Breast epithelium (tissue), 4 donors: ENCODE measurements at places on chromosomes 12 and 14.

- no peak for DNase-seq
- no peak overlapping the region for H3K27ac ChIP-seq
- no peaks in the 10 kb centered on the region for H3K27me3 ChIP-seq
- no peak overlapping the region for H3K4me3 ChIP-seq
Measured at GRCh38 chr12:71469258-71469750, 29.7 kb downstream of the LGR5 start.

GRCh38 chr12:28088566-28089272 lies 101.5 kb upstream of the CCDC91 start:
- no peaks in the 10 kb centered on the region for H3K36me3 ChIP-seq
- H3K27me3 ChIP-seq: no peaks in the 10 kb centered on the region
- DNase-seq: no peak
- no peak overlapping the region for H3K27ac ChIP-seq
- no peaks in the 10 kb centered on the region for H3K4me1 ChIP-seq

DNA sequence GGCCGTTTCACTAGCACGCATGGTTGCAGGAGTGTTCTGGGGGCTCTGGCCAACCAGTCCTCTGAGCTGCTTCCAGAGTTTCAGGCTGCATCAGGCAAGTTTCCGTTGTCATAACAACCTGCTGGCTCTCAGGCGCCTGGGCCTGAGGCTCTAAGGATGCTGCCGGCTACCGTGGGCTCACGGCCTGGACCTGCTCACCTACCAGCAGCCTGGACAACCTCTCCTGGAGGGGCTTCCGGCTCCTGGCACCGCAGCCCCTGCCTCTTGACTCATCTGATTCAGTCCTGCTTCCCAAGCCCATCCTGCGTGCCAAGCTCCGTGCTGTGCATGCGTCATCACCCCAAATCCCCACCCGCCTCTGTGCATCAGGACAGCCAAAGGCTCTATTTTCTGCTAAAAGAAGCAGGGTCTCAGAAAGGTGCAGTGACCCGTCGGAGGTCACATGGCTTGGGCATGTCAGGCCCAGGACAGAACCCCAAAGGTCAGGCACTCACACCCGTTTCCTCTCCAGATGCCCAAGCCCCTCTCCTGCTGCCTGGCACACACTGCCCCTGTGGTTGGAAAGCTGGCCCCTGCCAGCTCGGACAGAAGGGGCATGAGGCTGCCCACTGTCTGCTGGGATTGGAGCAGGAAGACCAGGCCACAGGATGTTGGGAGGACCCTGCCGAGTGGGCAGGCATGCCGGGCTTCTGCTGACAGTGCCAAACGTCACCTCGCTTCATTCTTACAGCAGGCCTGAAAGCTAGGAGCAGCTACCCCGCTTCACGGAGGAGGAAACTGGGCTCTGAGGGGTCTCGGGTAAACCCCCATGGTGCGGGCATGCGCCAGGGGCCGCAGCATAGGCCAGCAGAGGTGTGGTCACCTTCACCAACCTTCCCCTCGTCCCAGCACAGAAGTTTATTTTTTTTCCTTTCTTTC lies 5.7 kb downstream of the BEGAIN start:
- H3K27me3 ChIP-seq: peaks cover 2% of the 10 kb centered on the region
- no peaks in the 10 kb centered on the region for H3K36me3 ChIP-seq
- no peak for DNase-seq
- no peak overlapping the region for H3K27ac ChIP-seq
- no peak overlapping the region for H3K4me3 ChIP-seq

GRCh38 chr14:30751646-30752416 lies 122.5 kb upstream of the COCH start:
- H3K4me1 ChIP-seq: no peaks in the 10 kb centered on the region
- H3K36me3 ChIP-seq: no peaks in the 10 kb centered on the region
- H3K27me3 ChIP-seq: no peaks in the 10 kb centered on the region

GRCh38 chr14:92585981-92586937 lies 72.7 kb downstream of the RIN3 start:
- DNase-seq: no peak
- no peaks in the 10 kb centered on the region for H3K36me3 ChIP-seq
- H3K4me3 ChIP-seq: no peak overlapping the region

DNA sequence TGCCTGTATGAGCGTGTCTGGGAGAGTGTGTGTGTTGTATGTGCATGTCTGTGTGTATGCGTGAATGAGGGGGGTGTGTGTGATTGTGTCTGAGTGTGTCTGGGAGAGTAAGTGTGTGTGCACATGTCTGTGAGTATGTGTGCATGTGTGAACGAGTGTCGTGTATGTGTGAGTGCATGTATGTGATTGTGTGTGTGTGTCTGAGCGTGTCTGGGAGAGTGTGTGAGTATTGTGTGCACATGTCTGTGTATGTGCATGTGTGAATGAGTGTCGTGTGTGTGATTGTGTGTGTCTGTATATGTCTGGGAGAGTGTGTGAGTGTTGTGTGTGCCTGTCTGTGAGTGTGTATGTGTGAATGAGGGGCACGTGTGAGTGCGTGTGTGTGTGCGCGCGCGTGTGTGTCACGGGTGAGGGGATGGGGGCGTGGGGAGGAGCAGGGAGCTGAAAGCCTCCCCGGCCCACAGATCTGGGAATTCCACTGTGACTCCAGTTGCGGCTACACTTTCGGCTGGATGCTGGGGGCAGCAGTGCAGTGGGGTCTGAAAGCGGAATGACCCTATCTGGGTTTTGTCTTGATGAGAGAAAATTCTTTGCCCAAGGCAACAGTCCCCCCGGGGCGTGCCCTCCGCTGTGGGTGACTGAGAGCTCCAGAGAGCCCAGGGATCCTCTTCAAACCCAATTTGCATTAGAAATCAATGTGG lies 138.1 kb upstream of the MED13L start:
- no peaks in the 10 kb centered on the region for H3K4me1 ChIP-seq
- H3K27ac ChIP-seq: no peak overlapping the region
- no peak overlapping the region for H3K4me3 ChIP-seq
- H3K27me3 ChIP-seq: no peaks in the 10 kb centered on the region

DNA sequence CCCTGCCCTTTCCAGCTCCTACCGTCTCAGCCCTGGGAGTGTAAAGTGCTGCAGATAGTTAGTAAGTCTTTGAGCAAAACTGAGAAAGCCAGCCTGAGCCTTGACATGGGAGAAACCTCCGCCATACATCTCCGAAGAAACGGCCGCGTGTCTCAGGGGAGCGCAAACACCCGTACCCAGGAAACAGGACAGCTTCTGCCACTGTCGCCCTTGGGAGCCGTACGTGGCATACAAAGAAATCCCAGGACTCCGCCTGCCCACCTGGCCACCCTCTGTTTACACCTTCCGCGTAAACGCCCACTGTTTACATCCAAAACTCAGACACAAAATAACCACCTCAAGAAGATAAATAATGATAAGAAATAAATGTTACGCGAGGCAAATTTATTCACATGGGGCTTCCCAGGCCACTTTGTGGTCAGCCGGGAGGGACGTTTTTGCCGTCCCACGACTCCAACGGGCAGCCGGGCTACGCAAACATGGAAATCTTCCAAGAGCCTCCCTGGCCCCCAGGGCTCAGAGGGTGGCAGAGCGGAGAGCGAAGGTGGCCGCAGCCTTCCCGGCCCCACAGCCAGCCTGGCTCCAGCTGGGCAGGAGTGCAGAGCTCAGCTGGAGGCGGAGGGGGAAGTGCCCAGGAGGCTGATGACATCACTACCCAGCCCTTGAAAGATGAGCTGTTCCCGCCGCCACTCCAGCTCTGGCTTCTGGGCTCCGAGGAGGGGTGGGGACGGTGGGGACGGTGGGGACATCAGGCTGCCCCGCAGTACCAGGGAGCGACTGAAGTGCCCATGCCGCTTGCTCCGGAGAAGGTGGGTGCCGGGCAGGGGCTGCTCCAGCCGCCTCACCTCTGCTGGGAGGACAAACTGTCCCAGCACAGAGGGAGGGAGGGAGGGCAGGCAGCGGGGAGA lies at the start of gene BDKRB2:
Gene BDKRB2, plus strand, starts transcription at position 689 of the 908 bp plus-strand sequence. CDS start 32,269 bp downstream, outside the sequence.
- peak within 1 kb of the TSS; percentile 43 for H3K4me3 ChIP-seq
- H3K4me1 ChIP-seq: no peaks in the 10 kb centered on the region
- no peaks in the 10 kb centered on the region for H3K27me3 ChIP-seq
- peak; percentile 77 for DNase-seq
- no peaks in the 10 kb centered on the region for H3K36me3 ChIP-seq

DNA sequence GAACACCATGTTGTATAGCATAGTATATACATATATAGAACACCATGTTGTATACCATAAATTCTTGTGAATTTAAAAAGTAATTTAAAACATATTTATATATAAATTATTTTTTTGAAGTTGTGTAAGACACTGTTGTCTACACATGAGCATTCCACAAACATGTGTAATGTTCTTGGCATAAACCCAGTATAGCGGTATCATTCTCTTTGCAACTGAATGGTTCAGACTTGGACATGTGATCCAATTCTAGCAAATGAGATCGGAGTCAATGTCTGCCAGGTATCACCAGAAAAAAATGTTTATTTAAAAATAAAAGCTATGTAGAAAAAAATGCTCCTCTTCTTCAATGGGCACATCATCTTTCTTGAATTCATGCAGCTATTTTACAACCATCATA lies 33.9 kb downstream of the CEP290 start:
- H3K27me3 ChIP-seq: no peaks in the 10 kb centered on the region
- no peaks in the 10 kb centered on the region for H3K36me3 ChIP-seq
- no peak for DNase-seq
- H3K4me1 ChIP-seq: no peaks in the 10 kb centered on the region
- H3K27ac ChIP-seq: no peak overlapping the region

- H3K27me3 ChIP-seq: no peaks in the 10 kb centered on the region
- DNase-seq: no peak
- H3K4me1 ChIP-seq: no peaks in the 10 kb centered on the region
- H3K4me3 ChIP-seq: no peak overlapping the region
- no peaks in the 10 kb centered on the region for H3K36me3 ChIP-seq
- H3K27ac ChIP-seq: no peak overlapping the region
Measured at GRCh38 chr14:45089813-45090212, 5.9 kb downstream of the PRPF39 start.
